ENCODE measurements at places on chromosomes 12 and 14. TPM values are rescaled to one million over a fixed set of nuclear protein-coding genes. Genes with fewer than 3 reads are reported as not detected.
A peak's percentile ranks its signal among the peaks of the same experiment; 100 is the strongest.

The CHGA gene
- 0.71 TPM for total RNA-seq

The MYH6 gene
- 0.62 TPM for total RNA-seq

The IPO4 gene
- total RNA-seq = 18.3 TPM

The ENDOU gene
- not detected for total RNA-seq

The LRCOL1 gene
- 2.3 TPM for total RNA-seq

The C12orf42 gene
- not detected for total RNA-seq

The SLC2A13 gene
- 11.6 TPM for total RNA-seq

The SLC6A15 gene
- total RNA-seq = not detected

- no peak for DNase-seq
Measured at GRCh38 chr12:34306133-34306830, 284.0 kb downstream of the ALG10 start.

DNA sequence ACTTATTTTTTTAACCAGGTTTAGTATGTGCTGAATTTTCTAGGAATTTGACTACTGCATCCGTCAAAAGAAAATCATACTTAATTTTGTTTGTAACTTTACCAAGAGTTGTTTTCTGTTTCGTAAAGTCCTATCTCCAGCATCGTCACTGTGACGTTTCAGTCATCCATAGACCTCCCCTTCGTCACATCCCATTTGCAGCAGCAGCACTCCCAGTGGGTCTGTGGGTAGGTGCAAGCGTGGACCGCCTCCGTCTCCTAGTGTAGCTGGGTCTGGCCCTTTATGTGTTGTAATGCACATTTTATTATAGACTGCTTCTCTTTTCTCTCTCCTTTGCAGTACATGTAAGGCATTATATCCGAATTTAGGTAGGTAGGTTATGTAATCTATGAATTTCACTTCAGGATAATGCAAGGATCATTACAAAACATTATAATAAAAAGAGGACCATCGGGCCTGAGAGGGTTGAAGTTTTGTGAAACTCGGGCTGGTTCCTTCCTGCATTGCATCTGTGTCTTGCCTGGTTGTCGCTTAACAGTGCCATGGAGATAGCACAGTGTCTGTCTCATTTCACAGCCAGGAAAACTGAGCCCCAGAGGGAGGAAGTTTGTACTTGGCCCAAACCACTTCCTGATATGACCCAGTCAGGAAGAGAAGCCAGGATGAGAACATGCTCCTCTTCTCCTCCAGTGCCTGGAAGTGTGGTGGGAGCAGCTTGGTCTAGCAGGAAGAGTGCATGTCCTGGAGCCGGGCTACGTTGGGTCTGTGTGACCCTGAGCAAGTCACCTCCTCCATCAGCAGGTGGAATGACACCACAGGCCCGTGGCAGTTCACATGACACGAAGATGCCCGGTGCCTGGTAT, 41.3 kb downstream of the EVL start:
- DNase-seq = peak; percentile 82

DNA sequence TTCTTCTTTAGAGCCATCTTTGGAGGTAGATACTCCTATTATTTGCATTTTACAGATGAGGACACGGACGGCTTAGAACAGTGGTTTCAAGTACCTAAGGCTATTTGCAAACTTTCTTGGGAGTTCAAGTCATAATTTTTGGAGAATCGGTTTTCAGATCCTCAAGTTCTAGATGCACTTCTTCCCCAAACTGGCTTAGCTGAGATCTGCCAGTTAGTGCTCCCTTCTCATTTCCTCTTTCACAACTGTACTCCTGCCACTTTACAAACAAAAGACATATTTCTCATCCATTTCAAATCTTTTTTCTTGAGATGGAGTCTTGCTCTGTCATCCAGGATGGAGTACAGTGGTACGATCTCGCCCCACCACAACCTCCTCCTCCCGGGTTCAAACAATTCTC, 77.3 kb downstream of the HELB start:
- no peak for DNase-seq

- DNase-seq = no peak
Measured at GRCh38 chr14:49939884-49940510, 47.1 kb downstream of the ARF6 start.

- no peak for DNase-seq
Measured at GRCh38 chr12:96121271-96121711, 72.9 kb upstream of the ELK3 start.

GRCh38 chr14:23286902-23287479, 1.1 kb upstream of the HOMEZ start:
- no peak for DNase-seq

DNA sequence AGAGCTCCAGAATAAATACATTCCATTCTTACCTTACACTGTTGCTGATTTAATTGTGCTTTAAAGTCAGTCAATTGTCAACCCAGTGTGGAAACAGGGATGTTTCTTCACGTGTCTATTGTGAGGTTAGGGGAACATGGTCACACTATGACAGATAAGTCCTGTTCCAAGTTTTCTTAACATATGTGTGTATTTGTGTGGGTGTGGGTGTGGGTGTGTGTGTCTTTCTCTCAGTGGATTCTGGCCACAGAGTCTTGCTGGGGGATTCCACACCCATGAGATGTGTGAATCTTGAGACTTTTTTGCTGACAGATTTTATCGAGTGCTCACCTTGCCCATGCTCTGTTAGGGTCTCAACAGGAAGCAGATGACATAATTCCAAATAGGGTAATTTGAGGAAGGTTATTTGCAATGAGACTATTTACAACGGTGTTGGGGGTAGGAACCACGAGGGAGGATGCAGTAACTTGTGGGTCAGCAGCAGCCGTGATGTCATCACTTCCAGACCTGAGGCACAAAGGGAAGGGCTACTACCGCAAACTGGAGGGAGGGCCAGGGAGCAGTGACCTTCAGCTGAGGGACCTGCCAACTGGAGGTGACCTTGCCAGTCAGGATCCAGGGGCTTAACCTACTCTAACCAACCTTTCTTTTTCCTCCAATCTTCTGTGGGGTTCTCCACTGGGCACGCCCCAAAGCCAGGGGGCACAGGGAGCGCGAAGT, 1.9 kb upstream of the VRK1 start:
- DNase-seq = no peak

DNA sequence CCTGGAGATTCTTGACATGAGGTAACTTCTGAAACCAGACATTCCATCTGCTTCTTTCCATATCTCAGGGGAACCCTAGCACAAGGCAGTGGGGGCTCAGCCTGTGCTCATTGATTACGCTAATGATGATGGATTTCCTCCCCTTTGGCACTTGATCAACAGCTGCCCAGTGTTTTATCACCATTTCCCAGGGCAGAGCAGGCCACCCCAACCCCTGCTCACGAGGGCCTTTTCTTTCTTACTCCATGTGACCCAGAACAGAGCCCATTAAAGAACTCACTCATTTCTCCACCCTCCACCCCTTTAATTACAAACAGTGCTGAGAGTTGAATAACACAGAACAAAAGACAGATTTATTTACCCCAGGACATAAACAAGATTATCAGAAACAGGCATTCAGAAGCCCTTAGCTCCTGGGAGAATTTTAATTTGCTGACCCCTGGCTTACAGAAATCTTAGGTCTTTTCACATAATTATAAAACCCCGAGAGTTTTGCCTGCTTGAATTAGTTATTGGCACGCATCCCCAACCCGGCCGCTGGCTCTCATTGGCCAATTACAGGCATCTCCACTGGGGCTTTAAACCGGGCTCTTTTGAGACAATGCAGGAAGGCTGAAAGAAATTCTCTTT, 32.0 kb upstream of the CCDC60 start:
- DNase-seq = no peak

DNA sequence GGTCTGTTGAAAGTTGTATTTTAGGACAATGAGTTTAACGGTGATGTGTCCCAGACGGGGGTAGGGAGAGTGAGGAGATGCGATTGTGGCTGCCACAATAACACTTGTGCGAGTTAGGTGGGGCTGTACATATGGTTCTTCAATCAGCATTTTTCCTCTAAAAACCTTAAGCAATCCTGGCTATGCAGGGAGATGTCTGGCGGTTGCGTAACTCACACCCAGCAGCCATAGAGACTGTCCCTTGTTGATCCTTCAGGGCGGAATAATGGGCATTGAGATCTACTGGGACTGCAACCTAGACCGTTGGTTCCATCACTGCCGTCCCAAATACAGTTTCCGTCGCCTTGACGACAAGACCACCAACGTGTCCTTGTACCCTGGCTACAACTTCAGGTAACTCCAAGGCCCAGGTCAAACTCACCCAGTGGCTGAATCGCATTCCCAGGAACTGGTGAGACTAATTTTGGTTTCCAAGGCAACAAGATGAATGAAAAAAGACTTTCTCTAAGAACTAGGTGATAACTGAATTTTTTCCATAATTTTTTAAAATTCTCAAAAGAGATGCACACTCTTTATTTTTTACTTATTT, 34.6 kb downstream of the P2RX7 start:
- no peak for DNase-seq

DNA sequence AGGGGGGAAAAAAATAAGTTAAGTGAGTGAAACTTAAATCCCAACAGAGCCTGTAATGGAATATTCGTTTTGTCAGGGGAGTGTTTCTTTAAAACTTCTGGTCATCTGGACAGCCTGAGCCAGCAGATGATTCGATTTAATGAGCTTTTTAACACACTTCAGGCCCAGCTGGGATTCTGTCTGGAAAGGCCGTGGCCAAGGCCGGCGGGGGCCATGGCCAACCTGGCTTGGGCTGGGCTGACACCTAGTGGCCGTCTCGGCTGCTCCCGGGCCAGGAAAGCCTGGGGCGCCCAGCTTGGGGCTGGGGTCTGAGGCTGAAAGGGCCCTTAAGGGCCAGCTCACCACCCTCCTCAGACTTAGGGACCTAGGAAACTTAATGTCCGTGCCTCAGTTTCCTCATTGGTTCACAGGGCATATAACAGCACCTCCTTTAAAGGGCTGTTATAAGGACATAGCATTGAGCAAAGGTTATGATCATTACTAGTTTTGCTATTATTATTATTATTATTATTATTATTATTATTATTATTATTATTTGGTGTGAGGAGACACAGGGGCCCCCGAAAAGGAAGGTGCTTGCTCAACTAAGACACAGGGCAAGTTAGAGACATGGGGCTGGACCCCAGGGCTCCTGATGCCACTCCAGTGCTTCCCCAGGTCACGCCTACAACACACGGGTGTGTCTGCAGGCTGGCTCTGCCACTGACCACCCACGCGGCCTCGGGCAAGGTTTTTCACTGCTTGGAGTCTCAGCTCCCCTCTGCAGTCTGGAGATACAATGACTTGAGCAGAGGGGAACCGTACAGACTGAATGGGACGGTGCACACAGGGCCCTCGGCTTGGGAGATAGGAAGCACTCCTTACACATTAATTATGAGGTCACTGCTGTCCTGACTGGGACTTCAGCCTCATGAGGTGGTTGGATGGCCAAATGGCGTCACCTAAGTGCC, 84.0 kb downstream of the SYNE3 start:
- DNase-seq = no peak

DNA sequence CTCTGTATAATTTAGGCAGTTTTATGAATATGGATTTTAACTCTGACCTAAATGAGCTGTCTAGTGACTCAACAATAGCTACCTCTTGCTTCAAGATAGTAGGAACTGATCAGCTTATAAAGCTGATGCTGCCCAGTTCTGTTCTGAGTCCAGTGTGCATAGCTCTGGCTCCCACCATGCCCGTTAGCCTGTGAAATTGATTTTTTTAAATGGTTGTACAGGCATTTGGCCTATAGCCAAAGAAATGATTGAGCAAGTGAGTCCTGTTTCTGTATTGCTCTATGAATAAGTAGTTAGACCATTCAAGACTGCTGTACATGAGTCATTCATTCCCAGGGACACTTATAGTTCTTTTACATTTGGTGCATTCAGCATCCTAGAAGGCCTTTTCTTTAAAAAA, 36.4 kb downstream of the SAMD4A start:
- no peak for DNase-seq

- no peak for DNase-seq
Measured at GRCh38 chr14:81737938-81738337, 204.3 kb upstream of the SEL1L start.

DNA sequence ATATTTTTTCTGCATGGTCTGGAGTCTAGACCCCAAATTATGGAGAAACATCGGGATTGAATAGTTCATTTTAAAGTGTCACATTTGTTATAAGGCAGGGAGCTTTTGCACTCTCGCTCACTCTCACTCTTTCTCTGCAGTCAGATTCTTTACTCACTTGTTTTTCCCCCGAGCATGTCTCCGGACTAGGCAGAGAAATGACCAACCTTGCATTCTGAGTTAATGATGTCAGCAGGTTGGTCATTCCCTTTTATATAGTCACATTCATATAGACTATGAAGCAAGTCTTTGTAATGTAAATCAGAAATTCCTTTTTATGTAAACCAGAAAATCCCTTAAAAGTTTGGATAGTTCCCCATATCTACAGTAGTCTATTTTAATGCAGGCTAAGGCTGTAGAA, 4.1 kb downstream of the C12orf75 start:
- no peak for DNase-seq

- peak; percentile 87 for DNase-seq
Measured at GRCh38 chr12:52903285-52903854, 1.5 kb downstream of the KRT8 start.

GRCh38 chr14:101508196-101508947, 52.9 kb upstream of the DIO3 start:
- DNase-seq = peak; percentile 14

Data from lower lobe of right lung (tissue), 2 donors.